ENCODE measurements at places on chromosomes 5 and 9. TPM values are rescaled to one million over a fixed set of nuclear protein-coding genes. Genes with fewer than 3 reads are reported as not detected.

GRCh38 chr5:7261049-7261448 is 134.9 kb upstream of the ADCY2 start:
- H3K4me1 ChIP-seq, result no peaks in the 10 kb centered on the region
- H3K27ac ChIP-seq, result no peak overlapping the region
- H3K27me3 ChIP-seq, result no peaks in the 10 kb centered on the region
- DNase-seq, result peak; percentile 1
- H3K36me3 ChIP-seq, result no peaks in the 10 kb centered on the region

GRCh38 chr5:171390883-171391677 is 3.4 kb downstream of the NPM1 start:
- H3K4me1 ChIP-seq, result peaks cover 27% of the 10 kb centered on the region
- DNase-seq, result no peak
- no peaks in the 10 kb centered on the region for H3K27me3 ChIP-seq
- H3K27ac ChIP-seq, result peak overlapping the region; percentile 88
- peak overlapping the region; percentile 96 for H3K4me3 ChIP-seq

GRCh38 chr5:149801307-149801990 is 71.3 kb downstream of the PPARGC1B start:
- no peak for DNase-seq
- no peaks in the 10 kb centered on the region for H3K27me3 ChIP-seq
- H3K36me3 ChIP-seq, result no peaks in the 10 kb centered on the region
- peaks cover 22% of the 10 kb centered on the region for H3K4me1 ChIP-seq

DNA sequence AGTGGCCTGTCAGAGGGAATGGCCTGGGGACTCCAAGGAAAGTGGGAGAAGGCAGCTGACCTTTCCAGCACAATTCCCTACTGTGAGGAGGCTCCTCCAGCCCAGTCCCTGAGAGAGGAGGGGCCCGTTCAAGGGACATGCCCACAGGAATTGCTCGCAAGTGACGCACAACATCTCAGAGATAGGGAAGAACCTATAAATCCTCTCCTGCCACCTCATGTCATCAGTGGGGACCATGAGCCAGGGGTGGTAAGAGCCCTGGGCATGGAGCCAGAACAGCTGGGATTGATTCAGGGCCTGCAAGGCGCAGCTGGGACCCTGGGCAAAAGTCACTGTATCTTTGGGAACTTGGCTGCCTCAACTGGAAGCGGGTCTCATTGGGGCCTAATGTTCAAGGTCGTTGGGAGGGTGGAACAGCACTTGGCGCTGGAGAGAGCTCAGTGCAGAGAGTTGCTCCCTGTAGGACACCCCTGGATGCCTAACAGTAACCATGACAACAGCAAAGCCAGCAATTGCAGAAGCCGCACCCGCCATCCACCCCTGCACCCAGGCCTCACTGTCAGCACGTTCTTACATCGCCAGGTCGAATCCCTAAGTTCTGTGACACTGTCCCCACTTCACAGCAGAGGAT is 41.3 kb upstream of the ORM1 start:
- peak overlapping the region; percentile 6 for H3K27ac ChIP-seq
- no peaks in the 10 kb centered on the region for H3K27me3 ChIP-seq
- DNase-seq, result no peak
- H3K4me3 ChIP-seq, result no peak overlapping the region
- peaks cover 50% of the 10 kb centered on the region for H3K4me1 ChIP-seq

DNA sequence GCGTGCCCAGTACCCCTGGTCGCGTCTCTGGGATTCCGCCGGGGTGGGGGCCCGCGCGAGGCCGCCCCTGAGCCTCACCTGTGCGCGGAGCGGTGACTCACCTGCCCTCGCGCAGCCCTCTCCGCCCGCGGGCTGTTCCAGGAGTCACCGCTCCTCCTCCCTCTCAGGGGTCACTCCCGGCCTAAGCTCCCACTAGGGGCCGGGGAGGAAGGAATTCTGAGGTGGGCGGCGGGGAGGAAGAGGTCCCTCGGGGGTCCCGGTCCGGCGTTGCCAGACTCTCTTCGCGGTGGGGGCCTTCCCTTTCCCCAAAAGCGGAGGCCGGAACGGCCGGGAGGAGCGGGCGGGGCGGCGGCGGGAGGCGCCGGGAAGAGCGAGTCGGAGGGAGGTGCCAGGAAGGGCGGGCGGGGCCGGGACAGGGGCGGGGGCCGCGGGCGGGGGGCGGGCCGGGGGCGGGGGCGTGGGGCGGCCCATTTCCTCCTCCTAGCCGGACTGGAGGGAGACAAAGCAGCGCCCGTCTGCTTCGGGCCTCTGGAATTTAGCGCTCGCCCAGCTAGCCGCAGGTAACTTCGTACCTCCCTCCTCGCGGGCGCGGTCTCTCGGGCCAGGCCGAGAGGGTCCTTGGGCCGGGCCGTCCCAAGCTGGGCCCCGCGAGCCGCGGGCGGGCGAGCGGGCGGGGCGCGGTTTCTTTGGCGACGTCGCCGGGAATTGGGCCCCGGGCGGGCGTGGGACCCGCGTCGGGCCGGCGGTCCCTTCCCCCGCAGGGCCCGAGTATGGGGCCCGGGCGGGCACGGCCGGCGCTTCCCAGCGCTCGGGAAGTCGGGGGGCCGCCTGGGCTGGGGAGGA is at the start of gene CTNNA1:
TSS of gene CTNNA1 (plus strand) at position 475 of the 843 bp plus-strand sequence. CDS start 28,500 bp downstream, outside the sequence.
- H3K27ac ChIP-seq, result peak within 1 kb of the TSS; percentile 93
- H3K4me3 ChIP-seq, result peak within 1 kb of the TSS; percentile 91
- peak; percentile 41 for DNase-seq
- peaks cover 9% of the 10 kb centered on the region for H3K36me3 ChIP-seq
- no peaks in the 10 kb centered on the region for H3K27me3 ChIP-seq

DNA sequence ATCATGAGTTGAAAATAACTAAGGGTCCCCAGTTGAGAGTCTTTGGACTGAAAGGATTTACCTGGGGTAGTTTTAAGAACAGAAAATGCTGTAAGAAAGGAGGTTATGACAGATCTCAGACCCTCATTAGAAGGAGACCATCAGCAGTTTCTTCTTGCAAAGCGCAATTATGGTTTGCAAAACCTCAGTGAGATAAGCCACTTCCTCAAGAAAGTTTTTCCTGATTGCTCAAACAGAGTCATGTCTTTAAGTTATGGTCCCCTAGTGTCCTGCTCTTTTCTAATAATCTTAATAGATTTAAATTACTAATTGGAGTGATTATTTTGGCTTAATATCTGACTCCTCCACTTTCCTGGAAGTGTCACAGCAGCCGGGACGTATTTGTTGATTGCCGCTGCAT is 293.2 kb upstream of the KLF4 start:
- no peaks in the 10 kb centered on the region for H3K4me1 ChIP-seq
- no peak overlapping the region for H3K4me3 ChIP-seq
- DNase-seq, result no peak

GRCh38 chr9:14029806-14030374 is 284.1 kb downstream of the NFIB start:
- peaks cover 12% of the 10 kb centered on the region for H3K4me1 ChIP-seq
- peak overlapping the region; percentile 64 for H3K27ac ChIP-seq
- H3K27me3 ChIP-seq, result no peaks in the 10 kb centered on the region
- no peaks in the 10 kb centered on the region for H3K36me3 ChIP-seq
- H3K4me3 ChIP-seq, result peak overlapping the region; percentile 65

DNA sequence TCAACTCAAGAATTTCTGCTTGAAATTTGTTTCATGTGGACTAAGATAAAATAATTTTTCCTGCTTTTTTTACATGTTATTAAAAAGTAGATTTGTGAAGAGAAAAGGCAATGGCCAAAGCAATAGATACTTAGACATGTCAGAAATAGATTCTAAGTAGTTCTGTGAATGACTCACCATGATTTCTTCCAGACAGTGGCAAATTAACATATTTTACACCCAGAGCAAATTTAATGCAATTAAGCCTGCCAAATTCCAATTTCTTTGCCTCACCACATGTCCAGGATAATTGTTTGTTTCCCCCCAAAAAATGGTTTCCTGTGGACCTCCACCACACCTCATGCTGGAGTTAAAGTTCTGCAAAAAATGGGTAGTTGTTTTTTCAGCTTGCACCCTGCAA is 651.4 kb downstream of the CETN3 start:
- H3K4me1 ChIP-seq, result no peaks in the 10 kb centered on the region

DNA sequence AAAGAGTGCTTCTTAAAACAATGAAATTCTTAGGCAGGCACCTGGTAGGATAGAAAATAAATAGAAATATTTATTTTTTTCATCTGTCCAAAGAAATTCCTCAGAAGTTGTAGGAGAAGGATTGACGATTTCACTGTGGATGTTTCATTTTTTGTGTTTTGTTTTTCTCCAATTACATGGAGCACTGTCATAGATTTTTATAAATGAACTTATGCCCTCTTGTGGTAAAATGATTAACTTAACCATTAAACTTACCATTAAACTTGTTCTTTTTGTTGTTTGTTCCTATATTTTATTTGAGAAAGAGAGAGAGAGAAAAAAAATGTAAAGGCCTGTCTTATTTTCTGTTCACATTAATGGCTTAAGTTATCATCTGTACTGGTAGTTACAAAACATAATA is 339.2 kb downstream of the PRR16 start:
- H3K27ac ChIP-seq, result no peak overlapping the region
- H3K4me3 ChIP-seq, result no peak overlapping the region
- H3K27me3 ChIP-seq, result no peaks in the 10 kb centered on the region
- H3K36me3 ChIP-seq, result no peaks in the 10 kb centered on the region
- H3K4me1 ChIP-seq, result no peaks in the 10 kb centered on the region

DNA sequence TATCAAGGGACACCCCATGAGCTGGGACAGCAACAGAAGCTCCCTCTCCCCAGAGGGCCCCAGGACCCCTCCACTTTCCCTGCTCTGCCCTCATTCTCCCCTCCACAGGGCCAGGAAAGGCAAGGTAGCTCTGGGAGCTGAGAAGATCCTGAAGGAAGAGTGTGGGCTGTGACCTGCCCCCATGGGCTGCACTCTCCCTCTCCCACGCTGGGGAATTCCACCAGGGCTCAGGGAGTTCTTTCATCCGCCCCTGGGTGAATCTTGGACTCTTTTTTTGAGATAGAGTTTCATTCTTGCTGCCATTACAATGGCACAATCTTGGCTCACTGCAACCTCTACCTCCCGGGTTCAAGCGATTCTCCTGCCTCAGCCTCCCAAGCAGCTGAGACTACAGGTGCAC is 73.8 kb downstream of the C9orf50 start:
- H3K4me3 ChIP-seq, result no peak overlapping the region
- no peak for DNase-seq
- H3K4me1 ChIP-seq, result peaks cover 3% of the 10 kb centered on the region

DNA sequence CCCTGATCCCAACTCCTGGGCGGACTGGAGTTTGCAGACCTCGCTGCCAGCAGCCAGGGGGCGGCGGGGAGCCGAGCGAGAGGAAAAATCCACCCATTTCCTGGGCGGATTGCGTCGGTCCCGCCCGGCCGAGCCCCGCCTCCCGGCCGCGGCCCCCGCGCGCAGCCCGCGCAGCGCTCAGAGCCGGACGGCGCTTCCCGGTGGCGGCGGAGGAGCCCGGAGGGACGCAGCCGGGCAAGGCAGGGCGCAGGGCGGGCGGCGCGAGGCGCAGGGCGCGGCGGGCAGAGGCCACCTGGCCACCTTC is at the start of gene OLFM1:
TSS of gene OLFM1 (plus strand) at position 180 of the 304 bp plus-strand sequence. CDS start 322 bp downstream, outside the sequence.
- no peaks in the 10 kb centered on the region for H3K36me3 ChIP-seq
- H3K27me3 ChIP-seq, result peaks cover 68% of the 10 kb centered on the region
- no peak for DNase-seq
- peaks cover 4% of the 10 kb centered on the region for H3K4me1 ChIP-seq
- peak within 1 kb of the TSS; percentile 59 for H3K4me3 ChIP-seq
- H3K27ac ChIP-seq, result no peak within 1 kb of the TSS

- no peak overlapping the region for H3K4me3 ChIP-seq
- H3K27me3 ChIP-seq, result no peaks in the 10 kb centered on the region
- H3K27ac ChIP-seq, result no peak overlapping the region
- no peak for DNase-seq
These were observed 102.2 kb downstream of the PARP8 start for GRCh38 chr5:50768634-50769033.

DNA sequence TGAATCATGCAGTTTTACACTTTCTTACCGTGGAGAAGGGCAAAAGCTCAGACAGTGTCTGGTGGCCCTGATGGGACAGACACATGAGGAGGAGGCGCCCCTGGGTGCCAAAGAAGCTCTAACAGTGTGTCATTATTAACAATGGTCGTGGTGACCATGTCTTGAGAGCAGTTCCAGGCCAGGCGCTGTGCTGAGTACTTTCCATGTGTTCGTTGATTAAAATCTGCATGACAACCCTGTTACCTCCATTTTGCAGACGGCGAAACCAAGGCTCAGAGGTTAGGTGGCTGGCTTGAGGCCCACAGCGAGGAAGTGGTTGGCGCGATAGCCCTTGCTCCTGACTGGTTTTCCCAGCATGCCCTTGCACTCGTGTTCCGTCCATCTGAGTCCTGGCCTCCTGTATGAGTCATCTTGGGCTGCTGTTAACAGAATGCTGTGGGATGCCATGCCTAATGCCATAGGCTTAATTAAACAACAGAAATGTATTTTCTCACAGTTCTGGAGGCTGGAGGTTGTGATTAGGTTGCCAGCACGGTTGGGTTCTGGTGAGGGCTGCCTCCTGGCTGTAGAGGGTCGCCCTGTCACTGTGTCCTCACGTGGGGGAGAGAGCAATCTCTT is 92.0 kb downstream of the AMBP start:
- H3K27me3 ChIP-seq, result no peaks in the 10 kb centered on the region
- H3K4me3 ChIP-seq, result no peak overlapping the region
- H3K4me1 ChIP-seq, result no peaks in the 10 kb centered on the region
- no peak for DNase-seq
- no peak overlapping the region for H3K27ac ChIP-seq

DNA sequence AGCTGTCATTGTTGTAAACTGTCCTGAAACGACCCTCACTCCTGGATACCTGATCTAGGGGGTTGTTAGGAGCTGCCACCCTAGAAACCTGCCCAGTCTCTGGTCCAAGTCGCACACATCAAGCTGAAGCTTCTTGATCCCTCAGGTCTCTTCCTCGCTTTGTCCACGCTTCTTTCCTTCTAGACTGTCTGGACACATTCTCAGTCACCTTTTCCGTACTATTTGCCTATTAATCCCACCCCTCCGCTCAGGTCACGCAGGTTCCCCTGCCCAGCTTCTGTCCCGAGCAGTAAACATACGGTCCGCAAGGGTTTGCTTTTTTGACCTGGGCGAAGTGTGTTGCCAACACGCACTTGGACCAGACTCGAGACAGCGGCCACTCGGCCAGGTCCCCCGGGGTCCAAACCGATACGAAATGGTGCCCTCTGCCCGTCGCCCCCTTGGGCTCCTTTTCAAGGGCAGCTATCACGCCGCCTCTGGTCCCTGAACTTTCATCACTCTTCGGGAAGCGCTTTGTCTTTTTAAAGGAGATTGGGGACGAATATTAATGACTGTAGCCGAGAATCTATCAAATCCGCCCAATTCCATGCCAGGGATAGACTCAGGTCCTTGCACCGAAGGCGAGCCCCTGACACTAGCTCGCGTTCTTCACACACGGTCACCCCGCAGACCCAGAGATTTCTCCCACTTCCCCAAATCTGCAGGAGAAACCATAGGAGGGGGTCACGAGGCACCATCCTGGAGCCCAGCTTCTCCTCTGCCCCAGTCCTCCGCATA is 814 bp downstream of the PLCXD3 start:
- H3K4me1 ChIP-seq, result no peaks in the 10 kb centered on the region
- H3K36me3 ChIP-seq, result no peaks in the 10 kb centered on the region
- H3K27me3 ChIP-seq, result peaks cover 15% of the 10 kb centered on the region
- no peak overlapping the region for H3K27ac ChIP-seq

- H3K4me3 ChIP-seq, result no peak overlapping the region
- H3K36me3 ChIP-seq, result peaks cover 14% of the 10 kb centered on the region
These were observed 26.1 kb downstream of the IDNK start for GRCh38 chr9:83649080-83649479.

Gene GAS1
- polyA plus RNA-seq, result 0.56 TPM

Data from keratinocyte (primary cell).